NCI-H2081 treated with DMSO at 0.1 percent for 48 hours (cell line): ENCODE measurements at places on chromosomes 5 and 9.
A peak's percentile ranks its signal among the peaks of the same experiment; 100 is the strongest.

DNA sequence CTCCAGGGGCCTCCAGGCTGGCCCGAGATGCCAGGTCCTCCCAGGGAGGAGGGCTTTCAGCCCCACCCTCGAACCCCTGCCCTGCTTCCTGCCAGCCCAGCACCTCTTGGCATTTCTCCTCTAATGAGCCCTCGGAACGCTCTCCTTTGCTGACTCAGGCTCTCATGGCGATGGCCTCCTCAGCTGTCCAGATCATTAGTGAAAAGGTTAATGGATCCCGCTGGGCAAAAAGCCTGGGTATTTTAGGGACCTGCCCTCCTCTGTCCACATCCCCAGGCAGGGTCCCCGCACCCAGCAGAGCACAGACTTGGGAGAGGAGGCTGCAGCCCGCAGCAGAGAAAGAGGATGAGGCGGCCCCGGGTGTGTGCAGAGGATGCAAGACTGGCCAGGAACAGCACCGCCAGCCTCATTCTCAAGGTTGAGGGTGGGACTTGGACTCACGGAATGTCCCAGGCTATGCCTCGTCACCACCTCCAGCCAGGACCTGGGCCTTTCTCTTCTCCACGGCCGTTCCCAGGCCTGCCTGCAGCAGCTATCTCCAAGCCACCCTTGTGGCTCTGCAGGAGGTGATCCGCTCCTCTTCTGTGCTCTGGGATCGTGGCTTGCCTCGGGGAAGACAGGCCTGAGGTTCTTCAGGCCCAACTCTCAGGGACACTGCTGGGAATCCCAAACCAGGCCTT, 23.0 kb upstream of the ADAMTS2 start:
- no peak for DNase-seq

DNA sequence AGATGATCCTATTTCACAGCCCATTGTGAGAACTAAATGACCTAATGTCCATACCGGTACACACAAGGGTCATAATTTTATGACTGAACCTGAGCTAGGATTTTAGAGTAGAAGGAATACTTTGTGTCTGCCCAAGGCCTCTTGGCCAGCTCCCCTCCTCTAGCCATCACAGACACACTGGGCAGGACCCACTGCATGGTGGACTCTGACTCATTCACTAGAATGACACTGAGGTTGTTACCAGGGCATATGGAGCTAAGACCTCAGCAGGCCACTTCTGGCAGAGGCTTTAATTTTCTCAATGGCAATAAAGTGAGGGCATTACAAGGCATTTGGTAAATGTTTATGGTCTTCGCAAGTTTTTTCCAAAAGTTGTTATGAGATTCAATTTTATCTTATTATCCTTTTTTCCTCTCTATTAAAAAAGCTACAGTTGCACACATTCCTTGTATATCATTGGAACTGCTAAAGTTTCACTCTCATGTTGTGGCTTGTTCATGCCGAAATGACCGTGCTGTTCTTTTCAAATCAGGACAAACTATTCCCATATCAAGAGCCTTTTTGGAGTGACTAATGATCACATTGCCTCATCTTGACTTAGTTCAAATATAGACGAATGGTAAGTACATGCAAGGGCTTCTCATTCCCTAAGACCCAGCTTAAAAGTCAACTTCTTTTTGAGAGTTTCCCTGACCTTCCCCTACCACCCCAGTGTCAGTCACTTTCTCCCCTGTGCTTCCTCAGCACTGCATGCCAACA, 595.7 kb downstream of the ACTL7B start:
- no peak for DNase-seq

- DNase-seq = peak; percentile 31
Observed at GRCh38 chr5:126339215-126339805, 83.9 kb upstream of the GRAMD2B start.

GRCh38 chr9:2494562-2494961, 127.0 kb upstream of the VLDLR start:
- DNase-seq = no peak

- no peak for DNase-seq
Observed at GRCh38 chr9:70462300-70462699, 47.8 kb upstream of the KLF9 start.

DNA sequence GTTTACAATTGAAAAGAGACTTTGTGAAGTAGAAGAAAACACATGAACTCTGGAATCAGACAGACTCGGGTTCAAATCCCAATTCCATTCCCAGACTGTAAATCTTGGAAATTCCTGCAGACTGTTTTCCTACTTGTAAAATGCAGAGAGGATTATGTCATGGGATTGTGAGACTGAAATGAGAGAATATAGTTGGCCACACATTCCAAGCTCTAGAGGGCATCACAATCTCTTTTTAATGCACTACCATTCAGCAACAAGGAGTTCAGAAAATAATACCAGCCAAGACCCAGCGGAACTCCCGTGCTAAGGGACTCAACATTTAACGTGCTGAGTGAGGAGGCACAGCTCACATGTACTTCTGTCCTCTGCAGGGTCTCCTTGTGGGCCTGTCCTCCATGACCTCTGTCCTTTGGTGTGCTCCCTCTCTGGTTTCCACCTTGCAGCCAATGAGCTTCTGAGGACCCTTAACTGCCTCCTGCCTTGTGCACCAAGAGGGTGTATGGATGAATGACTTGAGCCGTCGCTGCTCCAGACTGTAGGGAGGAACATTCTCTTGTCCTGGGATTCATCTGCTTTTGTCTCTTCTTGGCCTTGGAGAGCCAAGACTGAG, 263.5 kb downstream of the NTRK2 start:
- DNase-seq = no peak

DNA sequence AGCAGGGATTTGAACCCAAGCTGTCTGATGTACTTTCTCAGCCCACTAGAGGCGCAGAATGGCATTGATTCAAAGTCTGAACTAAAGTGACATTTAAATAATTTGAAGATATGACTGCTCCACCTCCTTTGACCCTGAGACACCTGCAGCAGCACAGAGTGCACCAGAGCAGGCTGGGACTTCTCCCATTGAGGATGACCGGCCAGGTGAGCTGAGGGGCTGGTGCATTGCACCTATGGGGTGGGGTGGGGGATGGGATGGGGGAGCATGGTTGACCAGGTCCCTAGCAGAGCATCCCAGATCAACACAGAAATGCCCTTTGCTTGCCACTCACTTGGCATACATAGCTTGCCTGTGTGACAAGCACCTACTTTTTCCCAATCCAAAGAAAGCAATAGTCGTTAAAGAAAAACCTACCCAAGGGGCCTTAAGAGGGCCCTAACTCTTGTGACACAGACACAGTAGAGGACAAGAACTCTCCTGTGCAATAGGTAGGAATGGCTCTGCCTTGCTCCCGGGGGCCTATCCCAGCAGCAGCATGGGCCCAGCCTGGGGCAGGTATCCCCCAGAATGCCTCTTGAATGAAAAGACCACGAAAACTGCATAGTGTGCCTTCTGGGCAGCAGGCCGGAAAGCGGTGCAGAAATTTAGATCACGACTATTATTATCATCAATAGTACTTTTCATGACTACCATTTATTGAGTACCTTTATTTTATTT, 6.5 kb downstream of the SH3PXD2B start:
- no peak for DNase-seq

- no peak for DNase-seq
Observed at GRCh38 chr9:72386186-72386585, 21.2 kb upstream of the ZFAND5 start.

- no peak for DNase-seq
Observed at GRCh38 chr9:78682216-78682615, 385.3 kb downstream of the PSAT1 start.

DNA sequence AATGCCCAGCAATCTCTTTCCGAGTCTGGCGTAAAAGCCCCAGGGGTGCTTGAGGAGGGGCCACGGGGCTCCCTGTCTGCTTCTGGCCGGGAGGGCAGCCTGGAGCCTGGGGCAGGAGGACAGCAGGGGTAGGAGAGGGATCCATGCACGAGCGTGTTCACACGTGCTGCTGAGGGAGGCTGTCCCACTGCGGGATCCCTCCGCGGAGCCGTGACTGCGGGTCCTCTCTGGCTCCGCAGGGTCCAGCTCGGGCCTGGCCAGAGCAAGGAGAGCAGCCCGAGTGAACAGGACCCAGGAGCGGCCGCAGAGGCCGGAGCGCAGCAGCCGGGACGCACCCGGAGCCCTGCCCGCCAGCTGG, 78.4 kb downstream of the ZNF354C start:
- no peak for DNase-seq

DNA sequence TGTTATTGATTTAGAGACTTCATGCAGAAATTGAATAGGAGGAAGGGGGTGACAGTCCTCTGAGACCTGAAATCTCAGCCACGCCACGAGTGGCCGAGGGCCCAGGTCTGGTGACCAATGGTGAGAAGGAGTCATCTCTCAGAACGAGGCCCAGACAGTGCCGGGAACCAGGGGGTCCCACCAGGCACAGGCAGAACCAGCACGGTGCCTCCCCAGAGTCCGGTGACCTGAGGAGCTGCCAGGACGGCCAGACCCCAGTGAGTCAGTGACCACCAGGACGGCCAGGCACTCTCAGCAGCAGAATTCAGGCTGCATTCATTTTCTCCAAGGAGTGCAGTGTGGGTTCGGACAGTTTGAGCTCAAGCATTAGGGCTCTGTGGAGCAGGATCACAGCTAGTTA, 43.8 kb upstream of the NKD2 start:
- no peak for DNase-seq

DNA sequence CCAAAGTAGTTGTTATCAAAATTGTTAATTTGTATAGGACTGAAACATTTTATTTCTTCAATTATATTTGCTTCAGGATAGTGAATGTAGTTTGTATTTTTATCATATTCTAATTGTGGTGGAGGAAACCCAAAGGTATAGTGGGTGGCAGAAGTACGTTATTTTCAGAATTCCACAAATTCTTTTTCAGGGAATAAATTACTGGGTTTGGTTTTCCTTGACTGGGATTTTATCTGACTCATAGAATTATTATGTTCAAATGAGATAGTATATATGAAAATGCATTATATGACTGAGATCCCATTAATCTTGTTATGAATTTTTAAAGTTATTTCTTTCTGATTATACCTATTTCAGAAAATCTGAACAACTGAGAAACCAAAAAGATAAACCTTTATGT, 73.7 kb downstream of the VPS13A start:
- DNase-seq = no peak

GRCh38 chr9:113630386-113631136, 167.0 kb downstream of the RGS3 start:
- no peak for DNase-seq

DNA sequence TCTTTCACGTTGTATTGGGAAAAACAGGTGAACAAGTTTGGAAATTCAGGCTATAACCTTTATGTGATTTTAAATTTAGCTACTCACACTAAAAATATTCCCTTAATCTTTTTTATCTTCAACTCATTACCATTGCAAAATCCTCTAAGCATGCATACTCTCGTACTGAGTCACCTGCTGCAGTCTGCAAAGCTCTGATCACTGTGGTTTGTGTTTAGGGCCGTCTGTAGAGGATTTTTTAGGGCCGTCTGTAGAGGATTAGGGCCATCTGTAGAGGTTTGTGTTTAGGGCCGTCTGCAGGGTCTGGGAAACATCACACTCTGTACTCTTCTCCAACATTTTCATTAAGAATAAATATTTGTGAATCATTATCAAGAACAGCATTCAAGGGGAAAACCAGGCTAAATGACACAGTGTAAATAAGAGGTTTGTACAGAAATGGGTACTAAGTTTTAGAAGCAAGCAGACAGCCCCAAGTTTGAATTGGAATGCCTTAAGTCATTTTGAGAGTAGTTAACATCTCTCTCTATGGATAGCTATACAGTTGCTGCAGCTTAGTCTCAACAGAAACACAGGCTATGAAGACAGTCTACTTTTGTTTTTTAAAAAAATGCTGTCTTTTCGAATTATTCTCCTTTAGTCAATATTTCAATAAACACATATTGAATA, 155.0 kb upstream of the TSLP start:
- DNase-seq = no peak

GRCh38 chr9:127734247-127734746, 797 bp downstream of the TOR2A start:
- no peak for DNase-seq

DNA sequence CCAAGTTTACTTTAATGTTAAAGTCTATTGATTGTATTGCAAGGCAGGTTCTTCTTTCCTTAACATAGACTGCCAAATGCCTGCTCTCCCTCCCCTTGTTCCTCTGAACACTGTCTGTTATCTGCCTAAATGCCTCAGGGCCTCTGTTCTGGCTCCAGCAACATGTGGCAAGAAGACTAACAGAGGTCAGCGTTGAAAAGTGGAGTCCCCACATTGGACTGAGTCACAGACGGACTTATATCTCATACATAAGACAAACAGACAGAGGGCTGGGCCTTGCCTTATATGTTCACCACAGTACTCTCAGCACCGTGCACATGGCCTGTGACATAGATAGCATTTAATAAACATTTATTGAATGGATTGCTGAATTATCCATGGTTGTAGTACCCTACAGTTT, 91.4 kb downstream of the TSSK1B start:
- no peak for DNase-seq

DNA sequence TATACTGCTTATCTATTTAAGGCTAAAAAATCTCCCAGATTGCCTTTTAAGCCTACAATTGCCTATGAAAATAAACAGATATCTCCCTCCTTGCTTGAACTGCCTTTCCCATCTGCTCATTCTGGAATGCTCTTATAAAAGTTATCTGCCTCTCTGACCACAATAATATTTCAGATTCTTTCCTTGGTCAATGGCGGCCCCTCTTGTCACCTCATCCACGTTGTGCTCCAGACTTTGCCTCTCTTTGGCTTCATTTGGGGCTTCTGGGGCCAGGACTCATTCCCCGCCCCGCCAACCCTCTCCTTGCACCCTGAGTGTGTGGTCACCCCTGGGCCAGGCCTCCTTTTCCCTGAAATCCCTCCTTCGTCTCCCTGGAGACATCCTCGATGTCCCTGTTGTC, 110.0 kb upstream of the RPS23 start:
- no peak for DNase-seq

GRCh38 chr5:57036761-57037160, 84.8 kb upstream of the MIER3 start:
- no peak for DNase-seq

DNA sequence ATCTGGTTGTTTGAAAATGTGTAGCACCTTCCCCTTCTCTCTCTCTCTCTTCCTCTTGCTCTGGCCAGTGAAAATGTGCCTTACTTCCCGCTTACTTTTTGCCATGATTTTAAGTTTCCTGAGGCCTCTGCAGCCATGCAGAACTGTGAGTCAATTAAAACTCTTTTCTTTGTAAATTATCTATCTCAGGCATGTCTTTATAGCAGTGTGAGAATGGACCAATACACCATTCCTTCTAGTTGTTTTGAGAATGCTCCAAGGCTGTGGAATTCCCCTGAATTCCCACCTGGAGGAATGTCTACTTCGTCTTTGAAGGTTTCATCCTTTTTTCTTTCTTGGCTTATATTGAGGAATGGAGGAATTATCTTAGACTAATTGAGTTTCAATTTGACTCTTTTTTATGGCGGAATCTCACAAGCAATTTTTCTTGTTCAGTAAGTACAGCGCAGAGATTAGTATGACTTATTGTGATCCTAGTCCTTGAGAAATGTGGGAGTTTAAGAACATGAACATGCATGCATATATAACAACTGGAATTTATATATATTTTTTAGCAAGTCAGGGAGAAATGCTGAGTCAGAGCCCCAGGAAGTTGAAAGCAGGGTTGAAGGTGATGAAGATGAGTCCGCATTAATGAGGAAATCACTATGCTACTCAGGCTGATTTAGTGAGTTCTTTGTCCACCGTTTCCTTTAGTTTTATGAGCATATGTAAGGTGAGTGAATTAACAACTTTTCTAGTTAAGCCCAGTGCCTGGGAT, 488.1 kb upstream of the ADAMTS16 start:
- no peak for DNase-seq

GRCh38 chr9:91100878-91101450, 260.8 kb downstream of the AUH start:
- DNase-seq = no peak
